ENCODE measurements at places on chromosomes 1 and 21.

DNA sequence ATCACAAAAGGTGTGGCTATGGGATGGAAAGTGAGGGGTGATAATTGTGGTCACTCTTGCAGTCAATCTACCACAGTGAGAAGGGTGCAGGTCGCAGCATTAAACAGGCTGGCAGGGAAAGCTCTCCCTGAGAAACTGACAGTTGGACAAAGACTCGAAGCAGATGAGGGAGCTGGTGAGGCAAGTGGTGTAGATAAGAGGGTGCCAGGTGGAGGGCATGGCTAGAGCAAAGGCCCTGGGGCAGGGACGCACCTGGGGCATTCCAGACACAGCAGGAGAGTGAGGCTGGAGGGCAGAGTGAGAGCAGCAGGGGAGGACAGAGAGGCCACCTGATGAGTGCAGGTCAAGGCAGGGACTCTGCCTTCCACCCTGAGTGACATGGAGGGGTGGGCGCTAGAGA, 264.8 kb downstream of the PRDM2 start:
- DNase-seq = no peak

DNA sequence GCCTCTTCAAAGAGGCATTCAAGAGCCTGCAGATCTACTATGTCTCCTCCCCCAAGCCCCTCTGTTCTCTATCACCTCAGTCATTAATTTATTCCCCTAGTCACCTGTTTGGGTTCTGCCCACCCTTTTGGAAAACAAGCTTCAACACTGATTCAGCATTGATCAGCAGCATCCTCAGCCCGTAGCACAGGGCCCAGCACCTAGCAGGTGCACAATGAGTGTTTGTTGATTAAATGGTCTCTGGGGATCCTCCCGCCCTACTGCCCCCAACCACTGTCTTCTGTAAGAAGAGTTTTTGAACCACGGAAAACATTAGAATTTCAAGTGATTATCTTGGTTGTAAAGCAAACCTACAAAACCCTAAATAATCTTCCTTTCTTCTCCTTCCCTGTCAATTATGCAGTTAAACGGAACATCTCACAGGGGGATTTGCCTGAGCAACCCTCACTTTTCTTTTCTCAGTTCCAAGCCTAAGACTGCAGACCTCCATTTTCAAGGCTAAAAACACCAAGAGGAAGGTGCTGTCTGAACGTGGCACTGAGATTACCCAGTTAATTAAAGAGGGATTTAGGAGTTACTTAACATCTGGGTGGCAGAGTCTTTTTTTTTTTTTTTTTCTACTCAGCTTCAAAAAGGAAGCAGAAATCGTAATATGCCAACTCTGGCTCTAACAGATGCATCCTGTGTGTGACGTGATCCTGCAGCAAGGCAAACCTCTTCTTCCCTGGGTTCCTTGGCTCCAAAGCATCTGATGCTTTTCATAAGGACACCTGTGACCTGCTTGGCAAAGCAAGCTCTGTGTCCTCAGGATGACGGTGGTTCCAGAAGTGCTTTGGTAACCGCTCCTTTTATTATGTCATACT, 163.0 kb downstream of the KAZN start:
- DNase-seq = no peak

- DNase-seq = no peak
Observed at GRCh38 chr1:222653178-222653827, 35.4 kb downstream of the MIA3 start.

GRCh38 chr1:241142493-241142892, 214.5 kb downstream of the RGS7 start:
- DNase-seq = no peak

DNA sequence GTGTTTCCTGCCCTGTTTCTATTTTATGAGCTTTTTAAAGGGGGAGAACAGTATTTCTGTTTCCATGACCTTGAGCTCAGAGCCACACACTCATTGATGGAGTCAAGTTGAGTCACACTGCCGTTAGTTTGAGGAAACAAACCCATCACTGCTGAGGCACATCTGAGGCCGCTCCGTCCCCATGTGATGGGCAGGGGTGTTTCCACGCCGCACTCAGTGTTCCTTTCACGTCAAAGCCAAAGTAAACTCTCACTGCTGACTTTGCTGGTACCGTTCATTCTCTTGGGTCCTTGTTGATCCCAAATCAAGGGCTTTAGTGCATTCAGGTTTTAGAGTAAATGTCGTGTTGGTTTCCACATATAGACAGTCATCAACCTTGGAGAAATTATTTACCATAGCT, 48.8 kb downstream of the PKNOX1 start:
- no peak for DNase-seq

DNA sequence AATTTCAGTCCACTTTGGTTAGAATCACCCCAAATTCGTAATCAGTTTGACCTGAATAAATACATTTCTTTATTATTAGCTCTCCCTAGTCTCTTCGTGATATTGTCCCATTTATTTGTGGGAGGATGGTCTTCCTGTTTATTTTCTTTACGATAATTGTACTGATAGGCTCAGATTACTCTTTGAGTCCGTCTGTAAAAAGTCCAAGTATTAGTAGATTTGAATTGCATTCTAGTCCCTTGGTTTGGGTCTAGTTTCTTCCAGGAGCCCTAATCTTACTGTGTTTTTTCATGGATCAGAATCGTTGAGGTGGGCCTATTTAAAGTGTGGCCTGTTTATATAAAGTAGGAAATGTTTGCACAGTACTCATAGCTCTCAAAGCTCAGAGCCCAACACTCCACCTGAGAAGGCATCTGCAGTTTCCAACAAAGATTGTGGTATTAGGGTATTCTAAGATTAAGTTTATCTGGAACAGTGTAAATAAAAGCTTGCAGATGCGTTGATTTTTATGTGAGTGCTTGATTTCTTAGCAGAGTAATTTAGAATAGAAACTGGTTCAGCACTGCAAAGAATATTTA, 33.1 kb downstream of the MAP3K21 start:
- DNase-seq = no peak

DNA sequence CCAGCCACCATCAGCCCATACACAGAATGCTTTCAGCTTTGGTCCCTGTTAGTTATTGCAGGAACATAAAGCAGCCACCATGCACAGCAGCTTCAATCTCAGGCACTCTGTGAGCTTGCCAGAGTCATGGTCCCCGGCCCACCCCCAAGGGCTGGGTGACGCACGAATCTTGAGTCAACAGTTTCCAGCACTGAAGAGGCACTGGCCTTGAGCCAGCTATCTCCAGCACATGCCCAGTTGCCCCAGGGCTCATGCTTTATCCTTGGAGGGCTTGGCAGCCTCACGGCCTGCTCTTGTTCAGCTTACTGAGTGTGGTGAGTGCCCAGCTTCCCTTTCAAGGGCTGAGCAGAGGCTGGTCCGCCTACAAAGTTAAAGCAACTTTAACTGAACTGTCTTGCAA, 200.7 kb upstream of the RAB4A start:
- peak; percentile 95 for DNase-seq

GRCh38 chr1:94095744-94096469, 25.0 kb downstream of the ABCA4 start:
- DNase-seq = peak; percentile 28

DNA sequence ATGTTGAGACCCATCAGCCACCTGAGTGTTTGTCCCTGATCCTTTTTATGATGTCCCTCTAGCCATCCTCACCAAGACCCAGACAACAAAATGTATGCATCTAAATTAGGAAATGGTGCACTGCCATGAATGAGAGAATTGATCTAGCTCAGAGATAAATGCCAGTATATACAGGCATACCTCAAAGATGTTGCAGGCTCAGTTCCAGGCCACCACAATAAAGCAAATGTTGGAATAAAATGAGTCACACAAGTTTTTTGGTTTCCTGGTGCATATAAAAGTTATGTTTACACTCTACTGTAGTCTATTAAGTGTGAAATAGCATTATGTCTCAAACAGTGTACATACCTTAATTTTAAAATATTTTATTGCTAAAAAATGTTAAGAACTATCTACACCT, 63.9 kb downstream of the CHIA start:
- no peak for DNase-seq
